ENCODE measurements at places on chromosomes 1 and 21.

GRCh38 chr1:182395906-182396305, 4.3 kb upstream of the GLUL start:
- no peak for DNase-seq

GRCh38 chr1:16028237-16029002, 6.6 kb downstream of the CLCNKA start:
- DNase-seq = no peak

GRCh38 chr1:152225678-152226077, 1.7 kb upstream of the HRNR start:
- DNase-seq = no peak

DNA sequence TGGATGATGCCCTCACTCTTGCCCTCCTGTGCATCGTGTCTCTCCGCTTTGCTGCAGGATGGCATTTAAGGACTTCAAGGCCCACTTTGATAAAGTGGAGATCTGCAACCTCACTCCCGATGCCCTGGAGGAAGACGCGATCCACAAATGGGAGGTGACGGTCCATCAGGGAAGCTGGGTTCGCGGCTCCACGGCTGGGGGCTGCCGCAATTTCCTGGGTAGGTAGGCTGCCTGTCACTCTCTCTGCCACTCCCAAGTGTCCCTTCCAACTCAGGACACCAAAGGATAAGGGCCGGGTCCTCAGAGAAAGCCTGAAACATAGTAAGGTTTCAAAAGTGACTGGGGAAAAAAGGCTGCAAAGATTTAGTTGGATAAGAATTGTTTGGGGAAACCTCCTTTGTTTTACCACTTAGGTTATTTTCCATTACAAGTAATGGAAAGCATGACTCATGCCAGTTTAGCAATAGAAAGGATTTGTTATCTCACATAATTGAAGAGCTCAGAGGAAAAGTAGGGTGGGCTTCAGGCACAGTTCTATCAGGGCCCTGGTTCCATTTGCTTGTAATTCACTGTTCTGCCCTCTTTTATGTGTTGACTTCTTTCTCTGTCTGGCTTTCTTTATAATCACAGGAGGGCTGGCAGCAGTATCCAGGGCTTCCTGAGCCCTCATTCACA, 31.9 kb downstream of the CAPN9 start:
- no peak for DNase-seq

DNA sequence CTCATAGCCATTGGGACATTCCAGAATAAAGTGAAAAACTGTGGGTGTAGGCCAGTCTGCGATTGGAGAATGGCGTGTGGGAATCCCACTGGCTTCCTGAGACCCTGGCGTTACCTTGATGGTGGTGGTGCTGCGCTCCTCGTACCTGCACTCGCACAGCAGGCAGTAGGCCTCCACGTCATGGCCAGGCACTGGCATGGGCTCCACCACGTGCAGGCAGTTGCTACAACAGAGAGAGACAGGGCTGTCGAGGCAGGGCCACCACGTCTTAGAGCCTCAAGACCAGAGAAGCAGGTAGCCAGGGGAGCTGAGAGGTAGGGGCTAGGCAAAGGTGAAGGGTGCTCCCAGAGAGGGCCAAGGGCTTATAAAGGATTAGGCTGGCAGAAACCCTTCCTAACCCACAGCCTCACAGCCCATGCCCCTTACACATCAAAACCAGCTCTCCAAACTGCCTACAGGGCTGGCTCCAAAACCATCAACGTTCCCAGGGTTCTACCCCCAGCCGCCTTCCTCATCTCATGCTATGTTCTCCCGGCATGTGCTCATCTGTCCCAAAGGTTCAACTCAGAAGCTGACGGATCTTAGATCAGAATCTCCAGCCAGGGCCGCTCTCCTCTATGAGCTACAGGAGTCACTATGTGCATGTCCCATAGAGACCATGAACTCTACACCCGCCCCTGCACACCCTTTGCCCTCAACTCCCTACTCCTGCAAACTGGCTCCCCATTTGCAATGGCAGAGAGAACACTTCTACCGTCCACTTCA, 7.5 kb downstream of the TMEM9 start:
- DNase-seq = no peak

DNA sequence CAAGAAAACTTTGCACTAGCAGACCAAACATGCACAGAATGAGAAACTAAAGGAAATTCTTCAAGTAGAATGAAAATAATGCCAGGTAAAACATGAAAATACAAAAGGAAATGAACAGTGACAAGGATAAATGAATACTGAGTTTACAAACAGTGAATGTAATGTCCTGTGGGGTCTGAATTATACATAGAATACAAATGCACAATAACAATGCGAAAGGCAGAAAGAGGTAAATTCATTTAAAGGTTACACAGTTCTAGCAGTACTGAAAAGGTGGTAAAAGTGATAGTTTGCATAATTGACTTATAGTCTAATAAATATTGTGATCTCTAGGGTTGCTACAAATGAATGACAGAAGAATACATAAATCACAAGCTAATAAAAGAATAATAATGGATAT, 12.9 kb downstream of the CD55 start:
- DNase-seq = no peak

DNA sequence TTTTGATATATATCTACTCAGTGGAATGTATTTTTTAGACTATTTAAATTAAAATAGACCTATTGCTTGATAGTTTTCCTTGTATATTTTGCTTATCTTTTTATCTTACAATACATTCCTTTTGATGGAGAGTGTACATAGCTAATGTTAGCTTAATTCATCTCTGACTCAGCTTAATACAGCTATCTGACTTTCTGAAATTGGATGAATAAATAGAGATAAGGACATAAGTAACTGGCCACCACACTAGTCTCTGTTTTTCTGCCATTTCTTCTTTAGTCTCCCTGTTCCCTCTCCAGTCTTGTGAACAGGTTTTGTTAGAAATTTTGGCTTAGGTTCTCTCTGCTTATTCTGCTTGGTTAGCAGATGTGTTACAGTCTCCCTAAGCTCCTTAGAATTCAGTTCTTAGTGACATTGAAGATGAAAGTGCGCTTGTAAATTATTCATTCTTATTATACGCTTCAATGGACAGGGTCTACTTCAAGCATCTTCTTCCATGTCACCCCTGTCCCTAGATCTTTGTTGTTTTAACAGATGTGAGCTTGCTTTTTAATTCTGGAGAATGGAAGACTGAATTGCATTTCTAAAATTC, 59.6 kb downstream of the XPR1 start:
- DNase-seq = no peak

- DNase-seq = no peak
These were observed 114.1 kb downstream of the WDR3 start for GRCh38 chr1:118043624-118044023.

GRCh38 chr1:53137729-53138128, 4.7 kb downstream of the SLC1A7 start:
- no peak for DNase-seq

DNA sequence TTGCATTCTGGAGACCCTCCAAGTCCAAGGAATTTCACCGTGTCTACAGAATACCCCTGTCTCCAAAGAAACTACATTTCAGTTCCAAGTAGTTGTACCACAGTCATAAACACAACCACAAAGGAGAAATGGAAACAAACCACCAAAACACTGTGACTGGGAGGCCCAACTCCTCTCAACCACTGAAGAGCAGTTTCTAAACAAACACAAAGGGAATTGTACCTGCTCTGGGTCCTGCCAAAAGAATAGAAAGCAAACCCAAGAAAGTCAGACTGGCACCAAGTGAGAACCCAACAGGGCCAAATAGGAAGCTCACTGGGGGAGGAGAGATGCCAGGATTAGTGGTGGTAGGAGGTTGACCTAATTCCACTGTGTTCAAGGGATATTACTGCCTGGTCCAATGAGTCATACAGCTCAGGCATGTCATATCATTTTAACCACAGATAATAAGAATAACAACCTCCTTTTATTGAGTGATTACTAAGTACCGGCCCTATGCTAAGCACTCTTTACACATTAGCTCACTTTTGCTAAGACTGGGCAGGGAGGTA, 123.9 kb upstream of the PPP2R5A start:
- DNase-seq = no peak

- DNase-seq = no peak
These were observed 83.7 kb upstream of the IFFO2 start for GRCh38 chr1:19040010-19040680.

GRCh38 chr1:10625554-10625953, 150.8 kb downstream of the PEX14 start:
- DNase-seq = no peak

DNA sequence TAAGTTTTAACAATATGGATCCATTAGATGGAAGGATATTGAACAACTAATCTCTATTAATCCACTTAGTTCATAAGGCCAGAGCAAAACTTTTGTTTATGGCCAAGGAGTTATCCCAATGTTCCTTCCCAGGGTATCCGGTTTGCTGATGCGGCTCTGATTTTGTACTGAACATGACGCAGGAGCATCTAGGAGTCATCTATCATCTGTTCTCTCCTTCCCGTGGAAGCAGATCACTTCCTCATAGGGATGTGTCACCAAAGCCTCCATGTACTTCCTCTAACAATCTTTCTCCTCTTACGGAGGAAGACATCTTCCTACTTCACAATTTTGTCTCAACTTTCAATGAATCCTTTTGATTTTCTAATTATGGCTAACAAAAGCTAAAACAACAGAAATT, 206.6 kb downstream of the APP start:
- DNase-seq = no peak

DNA sequence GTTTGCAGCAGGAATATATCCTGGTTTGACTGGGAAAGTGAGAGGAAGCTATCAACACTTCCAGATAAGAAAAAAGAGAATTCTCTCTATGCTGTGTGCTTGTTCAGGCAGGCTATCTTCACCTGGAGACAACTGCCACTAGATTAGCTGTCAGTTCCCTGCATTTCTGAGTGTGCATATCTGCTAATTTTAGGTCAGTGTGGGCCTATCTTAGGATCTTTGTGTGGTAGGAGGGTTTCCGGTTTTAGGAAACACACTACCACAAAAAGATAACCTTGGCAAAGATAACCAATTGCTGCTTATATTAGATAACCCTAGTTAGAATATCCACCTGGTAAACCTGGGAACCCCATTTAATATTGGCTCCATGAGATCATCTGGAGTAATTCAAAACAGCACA, 22.5 kb upstream of the GBP5 start:
- DNase-seq = no peak

Measured in dorsolateral prefrontal cortex (tissue), 122 donors.